Adipocyte (in vitro differentiated cells): ENCODE measurements at places on chromosomes 13 and 19.

GRCh38 chr19:18155095-18156087 is 2.4 kb downstream of the PIK3R2 start:
- DNase-seq = no peak

DNA sequence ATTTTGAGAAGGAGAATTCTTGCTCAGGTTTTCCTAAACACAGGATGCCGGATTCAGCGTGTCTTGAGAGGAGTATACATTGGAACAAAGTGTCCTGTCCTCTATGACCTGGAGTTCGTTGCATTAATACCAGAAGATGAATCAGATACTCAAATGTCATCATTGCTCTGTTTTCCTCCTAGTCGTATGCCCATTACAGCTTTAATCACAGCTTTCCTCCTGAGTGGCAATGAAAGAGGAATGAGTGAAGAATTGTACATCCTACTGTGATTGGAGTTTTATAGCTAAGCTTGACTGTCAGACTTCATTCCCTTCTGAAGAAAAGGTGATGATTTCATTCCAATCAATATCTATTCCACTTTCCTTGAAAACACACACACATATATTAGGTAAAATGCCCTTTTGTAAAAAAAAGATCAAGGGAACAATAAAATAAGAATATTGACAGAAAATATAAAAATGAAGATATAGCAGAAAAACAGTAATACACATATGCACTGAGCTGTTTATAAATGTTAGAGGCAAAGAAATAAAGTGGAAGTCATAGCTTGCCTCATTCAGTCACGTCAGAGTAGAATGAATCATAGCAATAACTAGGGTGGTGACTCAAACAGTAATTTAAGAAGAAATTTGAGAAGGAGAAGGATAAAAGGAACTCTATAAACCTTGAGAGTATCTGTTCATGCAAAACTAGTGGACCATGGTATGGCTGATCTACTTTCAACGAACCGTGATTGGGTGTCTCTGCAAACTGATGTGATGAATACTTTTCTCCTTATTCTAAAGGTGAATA is 501.5 kb downstream of the SUCLA2 start:
- peak; percentile 88 for DNase-seq

GRCh38 chr13:24678151-24678550 is 2.1 kb upstream of the ATP12A start:
- no peak for DNase-seq

GRCh38 chr19:18431351-18432197 is 6.4 kb downstream of the ISYNA1 start:
- no peak for DNase-seq

DNA sequence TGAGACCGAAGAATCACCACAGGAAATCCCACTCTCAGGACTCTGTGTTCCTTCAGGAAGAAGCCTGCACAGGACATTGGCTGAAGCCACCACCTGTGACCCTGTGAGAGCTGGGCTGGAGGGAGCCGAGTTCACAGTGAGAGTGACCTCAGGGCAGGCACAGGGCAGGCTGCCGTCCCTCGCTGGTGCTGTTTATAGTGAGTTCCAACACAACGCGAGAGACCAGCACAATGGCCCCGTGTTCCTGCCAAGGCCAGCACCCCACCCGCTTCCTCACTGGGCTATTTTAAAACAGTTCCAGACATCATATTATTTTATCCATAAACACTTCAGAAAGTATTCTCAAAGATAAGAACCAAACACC is 18.4 kb upstream of the GAS6 start:
- DNase-seq = no peak

DNA sequence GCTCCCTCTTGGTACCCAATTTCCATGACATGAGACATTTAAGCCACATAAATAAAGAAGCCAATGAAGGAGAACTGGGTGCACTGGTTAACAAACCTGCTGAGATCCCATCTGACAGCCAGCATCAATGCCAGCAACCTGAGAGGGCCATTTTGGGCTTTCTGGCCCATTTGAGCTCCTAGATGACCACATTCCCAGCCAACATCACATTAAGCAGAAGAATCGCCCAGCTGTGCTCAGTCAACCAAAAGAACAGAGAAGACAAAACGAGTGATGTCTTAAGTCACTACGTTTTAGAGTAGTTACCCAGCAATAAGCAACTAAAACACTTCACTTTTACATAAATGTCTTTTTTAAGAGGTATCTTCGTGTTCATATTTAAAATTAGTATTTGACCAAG is 21.9 kb downstream of the LCP1 start:
- no peak for DNase-seq

DNA sequence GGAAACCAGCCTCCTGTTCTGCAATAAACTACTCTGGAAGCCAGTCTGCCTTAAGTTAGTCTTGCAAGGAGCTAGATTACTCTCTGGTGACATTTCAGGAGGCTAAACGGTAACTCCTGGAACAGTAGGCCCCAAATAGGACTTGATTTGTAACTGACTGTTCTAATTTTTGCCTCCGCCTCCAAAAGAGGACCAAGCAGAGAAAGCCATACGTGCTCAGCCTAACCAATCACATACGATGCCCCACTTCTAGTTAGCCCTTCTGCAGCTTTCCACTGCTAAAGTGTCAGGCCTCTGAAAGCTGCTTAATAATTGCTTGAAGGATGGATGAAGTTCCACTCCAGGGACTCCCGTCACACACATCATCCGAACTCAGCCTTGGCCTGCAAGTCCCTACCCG is 744 bp downstream of the ZNF805 start:
- DNase-seq = peak; percentile 43

DNA sequence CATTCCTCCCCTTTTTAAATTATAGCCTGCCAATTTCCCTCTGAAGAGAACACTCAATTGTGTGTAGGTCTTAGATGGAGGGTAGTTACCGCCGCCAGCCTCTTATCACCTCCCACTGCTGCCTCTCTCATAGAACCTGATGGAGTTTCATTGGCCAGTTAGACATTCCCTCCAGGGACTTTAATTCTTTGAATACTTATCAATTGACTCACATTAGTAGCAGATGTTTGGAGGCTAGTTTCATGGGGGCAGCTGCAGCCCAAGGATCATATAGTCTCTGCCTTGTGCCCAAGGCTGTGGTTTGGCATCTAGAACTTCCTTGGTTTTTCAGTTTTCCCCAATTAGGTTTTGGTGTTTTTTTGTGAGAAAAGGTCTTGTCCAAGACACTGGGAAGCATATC is 318.9 kb upstream of the HTR2A start:
- DNase-seq = peak; percentile 53

GRCh38 chr19:37931881-37932655 is 25.1 kb downstream of the SIPA1L3 start:
- DNase-seq = peak; percentile 34

DNA sequence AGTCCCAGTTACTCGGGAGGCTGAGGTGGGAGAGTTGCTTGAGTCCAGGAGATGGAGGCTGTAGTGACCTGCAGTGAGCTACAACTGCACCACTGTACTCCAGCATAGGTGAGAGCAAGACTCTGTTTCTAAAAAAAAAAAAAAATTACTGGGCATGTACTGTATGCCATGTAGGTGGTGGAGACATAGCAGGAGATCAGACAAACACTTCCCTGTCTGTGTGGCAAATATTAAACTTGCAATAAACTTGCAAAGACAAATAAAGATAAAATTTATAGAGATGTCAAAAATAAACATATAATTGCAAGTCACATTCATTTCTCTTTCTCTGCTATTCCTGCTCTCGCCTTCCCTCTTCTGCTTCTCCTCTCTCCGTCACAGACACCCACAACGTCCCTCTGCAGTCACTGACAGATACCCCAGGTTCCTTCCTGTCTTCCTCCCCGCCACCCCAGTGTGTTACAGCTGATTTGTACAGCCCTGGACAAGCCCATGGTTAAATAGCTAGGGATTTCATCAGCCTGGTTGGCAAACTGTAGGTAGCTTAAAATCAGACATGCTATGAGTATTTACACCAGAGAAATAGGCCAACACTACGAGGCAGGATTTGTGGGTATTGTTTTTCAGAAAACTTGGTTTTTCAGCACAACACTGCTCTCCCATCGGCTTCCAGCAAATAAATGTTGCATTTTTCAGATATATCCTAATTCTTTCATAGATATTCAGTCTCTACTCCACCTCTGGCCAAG is 1.3 kb upstream of the CD177 start:
- no peak for DNase-seq

GRCh38 chr13:43783820-43784219 is 3.0 kb downstream of the ENOX1 start:
- DNase-seq = peak; percentile 57

DNA sequence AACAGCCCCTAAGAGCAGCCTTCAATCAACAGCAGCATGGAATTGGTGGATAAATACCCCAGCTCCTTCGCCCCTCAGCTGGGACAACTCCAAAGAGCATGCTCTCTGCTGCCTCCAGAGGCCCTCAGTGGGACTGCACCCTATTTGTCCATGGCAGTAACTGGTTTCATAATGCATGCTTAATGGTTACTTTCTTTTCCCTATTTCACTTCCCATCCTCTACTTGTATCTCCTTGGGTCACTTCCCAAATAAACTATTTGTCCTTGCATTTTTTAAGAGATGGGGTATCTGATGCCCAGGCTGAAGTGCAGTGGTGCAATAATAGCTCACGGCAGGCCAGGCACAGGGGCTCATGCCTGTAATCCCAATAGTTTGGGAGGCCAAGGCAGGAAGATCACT is 13.5 kb upstream of the TPM4 start:
- DNase-seq = peak; percentile 48

DNA sequence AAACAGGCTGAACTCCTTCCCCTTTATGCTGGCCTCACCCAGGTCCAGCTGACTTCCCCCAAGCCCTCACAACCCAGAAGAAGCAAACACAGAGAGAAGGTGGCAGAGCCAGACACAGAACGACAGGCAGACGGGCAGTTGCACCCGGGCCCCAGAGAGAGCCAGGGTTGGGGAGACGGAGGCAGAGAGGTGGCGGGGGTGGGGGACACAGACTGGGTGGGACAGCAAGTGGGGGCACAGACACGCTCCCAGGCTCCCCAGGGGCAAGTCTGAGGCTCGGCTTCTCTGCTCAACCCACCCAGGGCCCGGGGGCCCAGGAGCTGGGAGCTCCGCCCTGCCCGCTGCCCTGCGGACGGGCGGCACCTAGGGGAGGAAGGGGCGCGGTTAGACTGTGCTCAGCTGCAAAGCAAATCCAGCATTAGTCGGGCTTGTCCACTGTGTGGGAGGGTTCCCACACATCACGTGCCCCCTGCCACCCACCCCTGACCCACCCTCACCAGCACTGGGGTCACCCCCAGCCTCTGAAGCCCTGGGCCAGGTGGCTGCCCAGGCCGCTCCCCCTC is 31.3 kb upstream of the ASF1B start:
- no peak for DNase-seq

GRCh38 chr19:35011091-35011689 is 11.1 kb downstream of the GRAMD1A start:
- no peak for DNase-seq

DNA sequence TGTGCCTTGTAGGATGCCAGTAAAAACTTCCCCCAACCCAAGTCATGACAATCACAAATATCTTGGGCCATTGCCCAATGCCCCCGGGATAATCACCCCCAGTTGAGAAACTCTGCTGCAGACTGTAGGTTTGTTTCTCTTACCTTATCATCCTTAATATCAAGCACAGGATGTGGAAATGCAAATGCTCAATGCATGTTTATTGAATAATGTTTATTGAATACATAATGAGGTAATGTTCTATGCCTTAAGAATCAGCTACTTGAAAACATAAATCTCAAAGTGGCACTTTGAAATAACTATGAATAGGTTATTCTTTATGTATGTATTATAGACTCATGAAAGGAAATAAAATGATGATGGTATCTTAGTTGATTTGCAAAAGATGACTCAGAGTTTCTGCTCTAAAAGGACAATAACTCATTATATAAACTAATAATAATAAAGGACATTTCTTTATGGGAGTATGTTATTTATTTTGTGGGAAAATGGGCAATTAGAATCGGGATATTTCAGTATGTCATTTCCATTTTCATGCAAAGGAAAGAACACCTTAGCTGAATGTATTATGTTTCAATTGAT is 414.2 kb downstream of the EFNB2 start:
- no peak for DNase-seq

DNA sequence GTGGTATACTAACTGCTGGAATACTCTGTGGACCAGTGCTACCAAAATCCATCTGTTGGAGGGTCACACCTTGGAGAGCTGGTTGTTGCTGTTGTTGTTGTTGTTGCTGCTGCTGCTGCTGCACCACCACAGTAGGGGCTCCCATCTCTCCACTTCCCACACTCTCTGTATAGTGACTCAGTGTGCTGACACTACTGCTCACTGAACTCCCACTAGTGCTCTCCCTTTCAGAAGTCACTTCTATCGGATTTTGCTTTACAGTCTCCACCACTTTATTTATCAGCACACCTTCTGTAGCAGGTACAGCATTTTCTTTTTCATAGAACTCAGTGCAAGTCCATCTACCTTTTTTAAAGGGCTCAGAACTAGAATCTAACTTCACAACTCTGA is 1.7 kb downstream of the TSC22D1 start:
- DNase-seq = peak; percentile 45

DNA sequence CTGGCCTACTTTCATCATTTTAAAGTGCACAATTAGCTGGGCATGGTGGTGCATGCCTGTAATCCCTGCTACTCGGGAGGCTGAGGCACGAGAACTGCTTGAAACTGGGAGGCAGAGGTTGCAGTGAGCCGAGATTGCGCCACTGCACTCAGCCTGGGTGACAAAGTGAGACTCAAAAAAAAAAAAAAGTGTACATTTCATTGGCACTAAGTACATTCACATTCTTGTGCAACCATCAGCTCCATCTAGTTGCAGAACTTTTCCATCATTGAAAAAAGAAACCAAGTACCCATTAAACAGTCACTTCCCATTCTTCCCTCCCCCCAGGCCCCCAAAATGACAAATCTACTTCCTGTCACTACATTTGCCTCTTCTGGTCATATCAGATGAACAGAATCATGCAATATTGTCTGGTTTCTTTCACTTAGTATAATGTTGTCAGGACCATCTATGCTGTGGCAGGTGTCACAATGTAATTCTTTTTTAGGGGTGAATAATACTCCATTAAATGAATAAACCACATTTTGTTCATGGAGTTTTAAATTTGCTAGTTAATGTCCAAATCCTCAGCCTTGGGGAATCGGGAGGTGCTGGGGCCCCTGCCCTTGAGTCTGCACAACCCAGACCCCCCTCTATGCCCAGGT is 7.4 kb upstream of the SIGLEC11 start:
- no peak for DNase-seq

DNA sequence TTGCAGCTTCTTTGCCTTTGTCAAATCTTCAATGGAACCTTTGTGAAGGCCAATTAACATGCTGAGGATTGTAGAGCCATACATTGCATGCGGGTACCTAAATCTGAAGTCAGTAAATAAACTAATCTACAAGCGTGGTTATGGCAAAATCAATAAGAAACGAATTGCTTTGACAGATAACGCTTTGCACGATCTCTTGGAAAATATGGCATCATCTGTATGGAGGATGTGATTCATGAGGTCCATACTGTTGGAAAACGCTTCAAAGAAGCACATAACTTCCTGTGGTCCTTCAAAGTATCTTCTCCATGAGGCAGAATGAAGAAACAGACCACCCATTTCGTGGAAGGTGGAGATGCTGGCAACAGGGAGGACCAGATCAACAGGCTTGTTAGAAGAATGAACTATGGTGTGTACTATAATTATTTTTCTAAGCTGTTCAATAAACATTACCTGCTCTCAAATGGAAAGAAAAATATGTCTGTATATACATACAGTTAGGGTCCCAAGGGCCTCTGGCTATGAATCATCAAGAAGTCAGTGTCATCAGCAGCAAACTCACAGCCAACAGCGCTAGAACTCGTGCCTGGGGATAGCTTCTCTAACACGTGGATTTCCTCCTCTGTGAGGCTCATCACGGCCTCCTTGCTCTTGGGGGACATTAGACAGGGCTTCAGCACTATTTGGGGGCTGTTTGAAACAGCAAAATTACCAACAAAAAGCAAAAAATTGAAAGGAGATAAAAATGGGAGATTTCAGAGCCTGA is 2.9 kb upstream of the CD70 start:
- no peak for DNase-seq
